ENCODE measurements at places on chromosomes 4 and X.

GRCh38 chr4:122218762-122219161, 66.6 kb downstream of the BLTP1 start:
- peak; percentile 4 for DNase-seq

GRCh38 chrX:17052210-17052609, 105.8 kb downstream of the REPS2 start:
- DNase-seq, result peak; percentile 35

- peak; percentile 4 for DNase-seq
Observed at GRCh38 chrX:74923942-74924448, 1.3 kb downstream of the NEXMIF start.

GRCh38 chrX:103073467-103073866, 9.5 kb upstream of the BEX1 start:
- DNase-seq, result no peak

Measured in AG10803 (cell line).